ENCODE measurements at places on chromosomes 3 and 15.

- DNase-seq = no peak
Observed at GRCh38 chr15:60899322-60899966, 329.7 kb downstream of the RORA start.

GRCh38 chr3:45756055-45756454, 40.3 kb downstream of the SLC6A20 start:
- no peak for DNase-seq

DNA sequence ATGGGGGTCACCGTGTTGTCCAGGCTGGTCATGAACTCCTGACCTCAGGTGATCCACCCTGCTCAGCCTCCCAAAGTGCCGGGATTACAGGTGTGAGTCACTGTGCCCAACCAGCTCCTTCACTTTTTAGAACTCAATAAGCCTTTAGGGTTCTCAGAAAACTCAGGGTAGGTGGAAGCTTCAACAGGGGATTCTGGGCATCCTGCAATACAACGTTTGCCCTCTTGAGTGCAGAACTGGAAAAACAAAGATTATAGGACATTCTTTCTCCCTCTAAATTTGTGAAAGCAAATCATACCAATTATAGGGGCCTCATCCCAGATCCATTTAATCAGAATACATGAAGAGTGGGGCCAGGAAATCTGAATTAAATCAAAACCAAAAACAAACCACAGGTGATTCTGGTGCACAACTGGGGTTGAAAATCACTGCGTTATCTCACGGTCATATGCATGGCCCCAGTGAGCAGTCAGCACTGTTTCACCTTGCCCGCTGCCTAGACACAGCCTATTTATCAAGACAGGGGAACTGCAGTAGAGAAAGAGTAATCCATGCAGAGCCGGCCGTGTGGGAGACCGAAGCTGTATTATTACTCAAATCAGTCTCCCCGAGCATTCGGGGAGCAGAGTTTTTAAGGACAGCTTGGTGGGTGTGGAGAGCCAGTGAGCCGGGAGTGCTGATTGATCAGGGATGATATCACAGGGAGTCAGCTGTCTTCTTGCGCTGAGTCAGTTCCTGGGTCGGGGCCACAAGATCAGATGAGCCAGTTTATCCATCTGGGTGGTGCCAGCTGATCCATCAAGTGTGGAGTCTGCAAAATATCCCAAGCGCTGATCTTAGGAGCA, 58.4 kb downstream of the TMEM44 start:
- DNase-seq = no peak

- no peak for DNase-seq
Observed at GRCh38 chr3:101011136-101011535, 17.9 kb upstream of the ABI3BP start.

DNA sequence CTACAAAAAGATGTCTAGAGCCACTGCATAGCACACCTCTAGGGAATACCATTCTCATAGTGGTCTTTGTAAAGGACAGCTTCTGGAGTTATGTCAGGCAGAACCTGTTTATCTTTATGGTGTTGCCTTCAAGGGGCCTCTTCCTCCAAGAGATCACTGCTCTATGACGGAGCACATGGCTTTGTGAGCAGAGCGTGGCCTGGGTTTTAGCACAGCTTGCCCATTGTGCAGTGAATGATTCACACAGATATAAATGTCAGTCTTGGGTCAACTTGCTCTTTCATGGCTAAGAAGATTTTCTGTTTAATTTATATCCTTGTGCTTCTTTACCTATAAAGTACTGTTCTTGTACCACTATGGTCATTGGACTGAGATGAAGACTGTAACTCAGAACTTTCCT, 41.5 kb upstream of the RBMS3 start:
- no peak for DNase-seq

DNA sequence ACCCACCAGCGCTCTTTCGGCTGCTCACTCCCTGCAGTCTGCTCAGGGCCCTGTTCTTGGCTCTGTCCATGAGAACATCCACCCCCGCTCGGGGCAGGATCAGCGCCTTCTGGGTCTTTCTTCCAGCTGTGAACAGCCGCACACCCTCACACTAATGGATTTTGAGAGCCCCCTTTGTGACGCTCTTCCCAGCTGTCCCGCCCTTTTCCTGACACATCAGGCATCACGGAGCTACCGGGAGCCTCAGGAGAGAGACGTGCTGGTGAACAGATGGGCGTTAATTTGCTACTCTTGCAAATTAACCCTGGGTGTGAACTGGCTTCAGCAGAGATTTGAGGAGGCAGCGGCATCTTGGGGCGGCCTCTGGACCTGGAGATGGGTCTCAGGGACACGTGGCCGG, 113.0 kb downstream of the TMEM266 start:
- DNase-seq = no peak
